ENCODE measurements at places on chromosomes 2 and 18.

DNA sequence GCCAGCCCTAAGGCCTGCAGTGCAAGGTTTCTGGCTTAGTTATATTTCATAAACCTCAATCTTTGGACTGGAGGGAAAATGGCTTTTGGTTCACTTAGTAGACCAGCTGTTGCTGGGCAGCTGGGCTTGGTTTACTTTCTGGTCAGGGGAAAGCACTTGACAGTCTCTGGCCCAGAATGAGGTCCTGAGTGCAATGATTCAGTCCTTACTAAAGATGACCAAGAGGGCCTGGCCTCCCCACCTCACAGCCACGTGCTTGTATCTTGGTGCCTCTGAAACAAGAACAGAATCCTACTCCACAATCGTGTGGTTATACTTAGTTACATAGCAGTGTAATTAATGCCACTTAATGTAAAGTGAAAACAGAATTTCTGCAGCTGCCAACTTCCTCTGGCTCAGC, 325.5 kb upstream of the MEIS1 start:
- DNase-seq = no peak

- DNase-seq = no peak
Measured at GRCh38 chr2:158755310-158756087, 39.6 kb upstream of the DAPL1 start.

DNA sequence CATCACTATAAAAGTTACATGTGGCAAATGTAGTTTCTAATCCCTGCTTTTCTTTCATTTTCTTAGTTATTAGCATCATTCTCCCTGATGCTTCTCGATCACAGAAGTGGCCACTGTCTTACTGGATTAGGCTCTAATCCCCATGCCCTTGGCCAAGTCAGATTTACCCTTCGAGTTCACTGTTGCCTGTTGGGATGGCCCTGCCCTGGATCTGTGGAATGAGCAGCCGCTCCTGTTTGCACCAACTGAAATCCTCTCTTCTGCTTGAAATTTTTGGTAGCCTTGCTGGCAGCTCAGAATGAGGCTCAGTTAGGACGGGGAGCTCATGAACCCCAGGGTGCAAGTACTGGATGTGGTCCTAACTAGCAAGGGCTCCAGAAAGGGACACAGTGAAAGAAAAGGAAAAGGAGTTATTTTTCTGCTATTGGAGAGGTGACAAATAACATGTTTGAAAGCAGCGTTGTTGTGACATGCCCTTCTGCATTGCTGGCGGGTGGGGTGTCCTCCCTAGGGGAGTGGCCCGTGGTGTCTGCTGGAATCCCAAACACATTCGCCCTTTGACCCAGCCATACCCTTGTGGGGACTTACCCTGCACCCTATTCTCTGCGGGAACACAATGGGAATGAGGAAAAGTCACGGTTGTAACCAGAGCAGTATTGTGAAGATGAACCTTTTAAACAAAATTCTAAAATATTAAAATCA, 34.5 kb downstream of the RBFA start:
- DNase-seq = no peak

DNA sequence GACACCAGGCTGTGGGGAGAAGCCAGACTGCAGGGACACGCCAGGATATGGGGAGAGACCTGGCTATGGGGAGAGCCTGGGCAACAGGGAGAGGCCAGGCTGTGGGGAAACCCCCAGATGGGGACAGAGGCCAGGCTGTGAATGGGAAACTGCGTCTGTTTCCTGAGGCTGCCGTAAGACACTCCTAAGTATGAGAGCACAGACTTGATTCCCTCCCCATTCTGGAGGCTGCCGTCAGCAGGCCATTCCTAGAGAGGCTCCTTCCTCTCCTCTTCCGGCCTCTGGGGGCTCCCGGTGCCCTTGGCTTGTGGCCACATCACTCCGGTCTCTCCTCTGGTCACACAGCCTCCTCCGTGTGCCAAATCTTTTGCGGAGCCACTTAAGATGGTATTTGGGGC, 32.3 kb downstream of the ADI1 start:
- DNase-seq = no peak

DNA sequence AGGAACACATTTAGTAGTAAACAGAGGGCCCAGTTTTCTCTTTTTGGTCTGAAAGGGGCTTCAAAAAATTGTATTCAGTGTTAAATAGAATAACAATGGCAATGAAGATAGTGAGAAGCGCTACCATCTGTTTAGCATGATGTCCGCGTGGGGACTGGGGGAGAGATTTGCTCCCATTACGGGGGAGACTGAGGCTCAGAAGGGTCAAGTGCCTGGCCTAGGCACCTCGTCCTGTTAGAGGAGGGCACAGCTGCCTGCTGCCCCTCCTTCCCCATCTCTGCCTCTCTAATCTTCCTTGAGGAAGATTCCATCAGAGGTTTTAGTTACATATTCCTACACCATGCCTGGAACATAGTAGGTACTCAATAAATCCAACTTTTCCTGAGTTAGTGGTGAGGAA, 10.1 kb upstream of the TMEM185B start:
- DNase-seq = no peak

DNA sequence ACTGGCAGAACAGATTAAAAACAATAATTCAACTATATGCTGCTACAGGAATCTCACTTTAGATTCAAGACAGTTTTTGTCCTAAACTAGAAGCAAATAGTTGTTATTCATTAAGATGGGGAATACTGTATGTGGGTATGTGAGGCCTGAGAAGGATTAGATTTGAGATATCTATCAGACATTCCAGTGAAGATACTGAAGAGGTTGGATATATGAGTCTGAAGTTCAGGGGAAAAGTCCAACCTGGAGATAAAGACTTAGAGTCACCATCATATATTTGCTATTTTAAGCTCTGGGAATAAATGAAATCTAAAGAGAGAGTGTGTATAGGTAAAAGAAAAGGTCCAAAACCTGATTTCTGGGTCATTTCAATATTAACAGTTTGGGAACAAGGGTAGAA, 96.2 kb upstream of the RBBP8 start:
- DNase-seq = no peak

GRCh38 chr2:198660501-198660900, 797.2 kb downstream of the SATB2 start:
- DNase-seq = no peak

- no peak for DNase-seq
Measured at GRCh38 chr2:141766225-141766624, 364.6 kb downstream of the LRP1B start.

DNA sequence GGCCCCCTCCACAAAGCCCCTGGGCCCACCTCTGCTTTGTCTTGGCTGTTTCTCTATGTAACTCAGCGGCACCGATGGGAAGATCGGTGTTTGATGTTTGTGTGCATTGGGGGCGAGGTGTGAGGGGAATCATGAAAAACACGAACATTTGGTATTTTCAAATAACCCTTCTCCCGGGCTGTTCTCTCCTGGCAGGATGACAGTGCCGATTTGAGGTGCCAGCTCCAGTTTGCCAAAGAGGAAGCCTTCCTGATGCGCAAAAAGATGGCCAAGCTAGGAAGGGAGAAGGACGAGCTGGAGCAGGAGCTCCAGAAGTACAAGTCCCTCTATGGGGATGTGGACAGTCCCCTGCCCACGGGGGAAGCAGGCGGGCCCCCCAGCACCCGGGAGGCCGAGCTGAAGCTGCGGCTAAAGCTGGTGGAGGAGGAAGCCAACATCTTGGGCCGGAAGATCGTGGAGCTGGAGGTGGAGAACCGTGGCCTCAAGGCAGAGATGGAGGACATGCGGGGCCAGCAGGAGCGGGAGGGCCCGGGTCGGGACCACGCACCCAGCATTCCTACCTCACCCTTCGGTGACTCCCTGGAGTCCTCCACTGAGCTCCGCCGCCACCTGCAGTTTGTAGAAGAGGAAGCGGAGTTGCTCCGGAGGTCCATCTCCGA, 78.1 kb downstream of the MTCL1 start:
- no peak for DNase-seq

DNA sequence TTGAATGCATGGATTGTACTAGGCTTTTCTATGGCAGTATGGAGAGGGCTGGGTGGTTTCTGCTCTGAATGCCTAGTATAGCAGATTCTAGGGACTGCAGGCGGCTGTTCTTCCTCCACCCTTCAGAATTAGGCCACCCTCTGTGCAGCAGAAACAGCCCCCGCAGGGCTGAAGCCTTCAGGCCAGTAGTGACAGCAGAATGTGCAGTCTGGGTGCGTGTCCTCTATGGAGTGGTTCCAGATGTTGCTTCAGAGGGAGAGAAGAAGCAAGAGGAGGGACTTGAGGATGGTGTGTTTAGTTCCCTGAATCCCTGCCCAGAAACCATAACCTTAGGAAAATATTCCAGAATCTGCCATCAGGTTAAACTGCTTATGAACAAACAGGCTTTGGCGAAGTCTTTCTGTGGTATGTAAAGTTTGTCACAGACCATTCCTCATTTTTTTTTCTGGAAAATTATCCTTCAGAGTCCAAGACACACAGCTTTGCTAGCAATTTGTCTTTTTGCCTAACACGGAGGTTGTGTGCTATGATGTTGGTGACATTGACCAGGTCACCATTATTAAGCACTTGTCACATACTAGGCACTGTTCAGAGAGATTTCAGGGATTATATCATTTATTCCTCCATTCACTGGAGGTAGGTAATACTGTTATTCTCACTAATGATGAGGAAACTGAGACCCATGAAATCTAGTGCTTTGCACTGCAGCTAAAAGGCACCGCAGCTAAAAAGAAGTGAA, 21.1 kb downstream of the CASP10 start:
- DNase-seq = no peak

- no peak for DNase-seq
Measured at GRCh38 chr2:232569541-232569940, 19.1 kb downstream of the EIF4E2 start.

DNA sequence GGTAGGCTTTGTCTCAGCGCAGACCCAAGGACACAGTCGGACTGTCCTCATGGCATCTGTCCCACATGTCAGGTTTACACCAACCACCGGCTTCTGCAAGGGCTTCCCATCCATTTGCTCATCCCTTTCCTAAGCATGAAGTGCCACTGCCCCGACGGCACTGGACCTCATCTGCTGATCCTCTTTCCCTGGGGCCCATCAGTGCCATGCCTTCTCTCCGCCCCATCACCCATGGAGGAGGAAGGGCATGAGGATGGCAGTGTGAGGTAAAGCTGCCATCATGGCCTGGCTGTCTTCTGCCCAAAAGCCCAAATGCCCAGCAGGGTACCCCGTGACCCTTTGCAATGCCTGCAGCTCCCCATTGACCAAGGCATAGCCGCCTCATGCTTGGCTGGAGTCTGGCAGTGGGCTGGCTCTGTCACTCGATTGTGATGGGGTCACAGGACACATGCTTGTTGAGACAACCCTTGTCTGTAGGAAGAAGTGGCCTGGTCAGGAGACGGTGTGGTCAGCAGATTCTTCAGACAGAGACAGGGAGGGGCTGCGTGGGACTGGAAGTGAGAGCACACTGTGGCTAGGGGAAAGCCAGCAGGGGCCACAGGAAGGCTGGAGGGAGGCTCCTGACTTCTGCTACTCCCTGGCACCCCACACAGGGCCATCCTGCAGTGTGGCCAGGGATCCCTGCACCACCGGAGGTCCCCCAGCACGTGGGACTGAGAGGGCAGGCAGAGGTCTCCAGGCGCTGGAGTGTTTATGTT, 493.7 kb upstream of the HS6ST1 start:
- no peak for DNase-seq

DNA sequence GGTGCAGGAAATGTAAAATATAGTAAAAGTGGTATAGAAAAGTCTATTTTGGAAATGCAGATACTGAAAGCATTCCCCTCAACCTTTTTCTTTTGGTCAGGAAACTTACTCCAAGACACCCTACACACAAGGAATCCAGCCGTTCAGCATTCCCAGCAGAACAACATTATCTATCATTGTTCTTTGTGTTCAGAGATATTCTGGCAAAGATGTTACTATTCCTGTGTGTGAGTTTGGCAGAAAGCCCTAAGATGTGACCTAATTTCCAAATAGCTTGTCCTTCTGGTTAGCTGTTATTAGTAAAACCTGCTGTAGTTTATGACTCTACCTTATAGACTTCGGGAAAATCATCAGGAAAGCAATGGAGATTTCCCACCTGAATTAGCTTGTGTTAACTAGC, 78.1 kb upstream of the PELI1 start:
- DNase-seq = no peak

- no peak for DNase-seq
Measured at GRCh38 chr2:60459851-60460250, 93.6 kb downstream of the BCL11A start.

- DNase-seq = peak; percentile 55
Measured at GRCh38 chr2:26469092-26469710, 8.7 kb downstream of the OTOF start.

GRCh38 chr2:62163106-62163831, 32.6 kb upstream of the B3GNT2 start:
- no peak for DNase-seq

DNA sequence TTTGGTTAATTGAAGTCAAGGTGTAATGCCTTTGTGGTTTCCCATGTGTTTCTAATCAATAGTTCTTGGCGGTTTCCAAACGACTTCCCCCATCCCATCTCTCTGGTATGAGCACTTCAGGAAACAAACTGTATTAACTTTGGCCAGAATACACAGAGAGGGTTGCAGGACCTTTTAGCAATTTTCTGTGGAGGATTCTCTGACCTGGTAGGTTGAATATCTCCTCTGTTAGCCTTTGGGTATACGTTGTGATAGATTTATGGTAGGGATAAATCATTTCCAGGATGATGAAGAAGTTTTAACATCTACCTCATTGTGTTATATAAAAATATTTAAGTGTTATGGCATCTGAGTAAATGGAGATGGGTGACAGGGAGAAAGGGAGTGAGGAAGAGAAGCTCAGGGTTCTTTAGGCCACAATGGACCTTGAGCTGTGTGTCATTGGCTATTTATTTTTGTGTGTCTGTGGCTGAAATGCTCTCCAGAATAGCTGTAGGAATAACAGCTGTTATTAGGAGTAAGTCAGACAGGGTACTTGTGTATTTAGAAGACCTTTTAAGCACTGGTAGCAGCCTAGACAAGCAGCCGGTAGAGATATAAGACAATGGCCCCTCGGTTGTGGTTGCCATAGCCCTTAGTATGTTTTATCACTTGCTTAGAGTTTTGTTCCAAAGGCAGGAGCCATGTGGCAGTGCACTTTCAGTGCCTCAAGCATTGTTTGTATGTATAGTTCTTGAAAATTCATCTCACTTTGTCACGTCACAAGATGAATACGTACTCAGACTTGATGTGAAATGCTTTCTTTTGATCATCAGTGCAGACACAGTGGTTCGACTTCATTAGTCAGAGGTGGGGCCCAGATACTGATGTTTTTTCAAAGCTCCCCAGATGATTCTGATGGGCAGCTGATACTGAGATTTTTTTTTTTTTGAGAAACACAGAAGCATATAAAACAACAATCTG, 91.1 kb downstream of the FMNL2 start:
- no peak for DNase-seq

GRCh38 chr2:75559680-75560021, 1.1 kb downstream of the EVA1A start:
- DNase-seq = no peak

- DNase-seq = no peak
Measured at GRCh38 chr2:144324446-144325045, 195.4 kb downstream of the ZEB2 start.

DNA sequence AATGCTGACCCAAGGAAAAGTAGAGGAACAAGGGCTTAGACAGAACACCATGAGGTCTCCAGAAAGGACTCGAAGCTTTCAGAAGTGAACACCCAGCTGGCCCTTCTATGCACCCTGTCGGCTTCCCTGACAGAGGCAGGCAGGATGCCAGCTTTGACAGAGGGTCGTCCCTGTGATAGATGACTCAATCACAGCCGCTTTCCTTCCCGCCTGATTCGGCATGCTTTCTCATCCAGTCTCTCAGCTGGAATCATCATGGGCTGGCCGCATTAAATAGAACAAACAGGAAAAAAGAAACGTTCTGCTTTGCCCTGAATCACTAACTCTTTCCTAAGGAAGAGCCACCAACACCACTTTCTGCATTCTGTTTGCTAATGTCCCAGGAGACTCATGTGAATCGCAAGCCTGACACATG, 140.3 kb upstream of the RAB12 start:
- no peak for DNase-seq
